ENCODE measurements at places on chromosomes 13 and 19.

GRCh38 chr13:33722216-33722915 lies 95.6 kb upstream of the RFC3 start:
- no peak for DNase-seq

- DNase-seq: no peak
Observed at GRCh38 chr13:30319130-30319529, 11.8 kb upstream of the KATNAL1 start.

- DNase-seq: no peak
Observed at GRCh38 chr13:86080340-86080995, 281.2 kb upstream of the SLITRK6 start.

DNA sequence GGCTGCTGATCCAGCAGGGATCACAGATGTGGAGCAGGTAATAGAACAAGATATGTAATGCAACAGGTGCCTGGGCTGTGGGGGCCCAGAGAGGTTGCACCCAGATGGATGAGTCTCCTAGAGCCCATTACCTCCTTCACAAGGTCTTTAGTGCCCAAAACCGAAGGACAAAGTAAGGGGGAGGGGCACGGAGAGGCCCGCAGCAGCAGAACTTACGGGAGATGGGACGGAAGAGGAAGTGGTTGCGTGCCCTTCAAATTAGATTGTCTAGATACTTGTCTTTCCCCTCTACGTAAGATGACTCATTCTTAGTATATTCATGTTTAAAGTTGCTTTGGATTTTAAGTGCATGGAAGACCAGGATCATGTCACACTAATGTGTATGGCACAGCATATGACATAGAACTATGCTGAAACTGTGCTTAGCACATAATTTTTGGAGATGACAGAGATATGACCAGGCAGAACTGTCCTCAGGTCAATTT lies 5.7 kb upstream of the MRPS31 start:
- no peak for DNase-seq

DNA sequence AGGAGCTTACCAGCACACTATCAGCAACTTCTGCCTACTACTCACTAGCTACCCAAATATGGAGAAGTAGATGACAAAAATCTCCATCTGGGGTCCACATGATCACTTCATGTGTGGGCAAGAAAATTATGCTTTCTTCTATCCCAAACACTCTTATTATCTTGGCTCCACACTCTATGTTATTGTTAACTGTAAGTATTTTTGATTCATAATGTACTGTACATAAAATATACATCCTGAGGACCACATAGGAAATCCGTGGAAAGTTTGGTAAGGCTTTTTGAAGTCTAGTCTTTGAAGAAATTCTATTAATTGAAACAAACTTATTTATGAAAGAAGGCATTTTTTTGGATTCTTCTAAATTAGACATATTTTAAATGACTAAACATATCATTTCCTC lies 378.8 kb downstream of the DACH1 start:
- DNase-seq: no peak

DNA sequence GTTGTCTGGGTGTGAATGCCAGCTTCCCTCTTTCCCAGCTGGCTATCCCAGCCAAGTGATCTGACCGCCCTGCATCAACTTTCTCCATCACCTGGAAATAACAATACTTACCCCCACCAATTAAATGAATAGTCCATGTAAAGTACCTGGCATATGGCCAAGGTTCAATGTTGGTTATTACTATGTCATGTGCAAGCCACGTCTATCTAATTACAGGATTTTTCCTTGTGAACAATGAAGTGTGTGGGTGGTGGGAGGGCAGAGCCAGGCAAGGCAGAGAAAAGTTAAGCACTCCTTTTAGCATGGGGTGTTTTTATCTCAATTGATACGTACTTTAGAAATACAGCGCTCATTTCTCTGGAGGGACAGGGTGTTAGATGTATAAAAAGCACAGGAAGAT lies 121.1 kb downstream of the NHLRC3 start:
- no peak for DNase-seq

- no peak for DNase-seq
Observed at GRCh38 chr13:99640260-99640659, 139.0 kb downstream of the TM9SF2 start.

DNA sequence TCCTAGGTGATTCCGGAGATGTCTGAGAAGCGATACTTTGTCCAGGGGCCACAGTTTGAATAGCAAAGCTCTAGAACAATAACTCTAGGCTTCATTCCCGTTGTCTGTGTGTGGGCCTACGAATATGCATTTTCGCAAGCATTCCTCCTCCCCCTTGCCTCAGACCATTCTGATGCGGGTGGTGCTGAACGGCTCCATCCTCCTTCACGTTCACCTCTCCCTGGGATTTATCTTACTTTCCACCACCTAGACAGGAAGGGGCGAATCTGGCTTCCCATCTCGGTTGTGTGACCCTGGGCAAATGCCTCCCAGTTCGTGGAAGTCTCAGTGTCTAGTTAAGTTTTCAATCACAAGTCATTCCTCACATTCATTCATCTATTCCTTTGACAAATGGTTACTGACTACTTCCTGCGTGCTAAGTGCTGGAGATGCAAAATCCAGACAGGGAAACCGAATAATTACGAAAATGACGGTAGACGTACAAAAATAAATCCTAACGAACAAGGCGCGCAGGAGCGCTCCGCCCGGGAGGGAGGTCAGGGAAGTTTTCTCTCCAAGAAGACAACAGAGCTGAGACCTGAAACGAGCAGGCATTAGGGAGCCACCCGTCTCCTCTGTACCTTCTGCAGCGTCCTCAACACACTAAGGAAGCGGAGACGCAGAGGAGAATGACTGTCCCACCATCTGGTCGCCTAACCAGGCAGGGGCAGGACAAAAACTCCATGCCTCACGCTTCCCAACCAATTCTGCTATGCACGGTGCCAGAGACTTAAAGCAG lies 1.3 kb upstream of the CNOT3 start:
- no peak for DNase-seq

- no peak for DNase-seq
Observed at GRCh38 chr13:52010890-52011631, at the start of gene ATP7B. ATP7B (minus strand) TSS chr13:52011450; CDS start chr13:52011337, 113 bp downstream.

- DNase-seq: no peak
Observed at GRCh38 chr13:67048821-67049150, 181.3 kb downstream of the PCDH9 start.

- DNase-seq: no peak
Observed at GRCh38 chr19:30287259-30287658, 84.9 kb upstream of the ZNF536 start.

All from H1 (cell line).